Choroid plexus epithelial cell (primary cell): ENCODE measurements at places on chromosomes 3 and 15.

DNA sequence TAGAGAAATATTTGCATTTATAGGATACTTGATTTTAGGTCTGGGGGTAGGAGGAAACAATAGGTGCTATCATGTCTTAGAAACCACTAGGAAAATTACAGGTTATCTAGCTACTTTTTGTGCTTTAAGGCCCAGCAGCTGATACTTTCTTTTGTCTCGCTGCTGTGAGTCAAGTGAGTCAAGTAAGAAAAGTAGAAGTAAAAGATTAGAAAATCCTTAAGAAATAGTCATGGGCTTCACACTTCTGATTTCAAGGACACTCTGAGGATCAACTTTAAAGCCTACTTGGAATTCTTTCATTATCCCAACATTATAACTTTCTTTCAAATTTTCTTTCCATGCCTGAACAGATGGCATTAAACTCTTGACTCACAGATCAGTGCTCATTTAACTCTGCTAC, 95.2 kb upstream of the RBMS3 start:
- DNase-seq = peak; percentile 30

GRCh38 chr3:133152056-133152455, 113.9 kb downstream of the TMEM108 start:
- DNase-seq = no peak

GRCh38 chr3:173273838-173274237, 123.7 kb upstream of the NLGN1 start:
- DNase-seq = no peak

- no peak for DNase-seq
These were observed 530.2 kb downstream of the MCTP2 start for GRCh38 chr15:94761574-94761973.

GRCh38 chr3:60630953-60631352, 620.3 kb downstream of the FHIT start:
- DNase-seq = no peak

- peak; percentile 29 for DNase-seq
These were observed 450.3 kb downstream of the IL5RA start for GRCh38 chr3:2659896-2660295.

GRCh38 chr3:43298292-43298691, 12.0 kb downstream of the SNRK start:
- DNase-seq = no peak

- DNase-seq = no peak
These were observed 138.8 kb downstream of the PDZRN3 start for GRCh38 chr3:73485877-73486330.
